Ovary (tissue), 10 donors: ENCODE measurements at places on chromosomes 6 and 20. TPM values are rescaled to one million over a fixed set of nuclear protein-coding genes. Genes with fewer than 3 reads are reported as not detected.

DNA sequence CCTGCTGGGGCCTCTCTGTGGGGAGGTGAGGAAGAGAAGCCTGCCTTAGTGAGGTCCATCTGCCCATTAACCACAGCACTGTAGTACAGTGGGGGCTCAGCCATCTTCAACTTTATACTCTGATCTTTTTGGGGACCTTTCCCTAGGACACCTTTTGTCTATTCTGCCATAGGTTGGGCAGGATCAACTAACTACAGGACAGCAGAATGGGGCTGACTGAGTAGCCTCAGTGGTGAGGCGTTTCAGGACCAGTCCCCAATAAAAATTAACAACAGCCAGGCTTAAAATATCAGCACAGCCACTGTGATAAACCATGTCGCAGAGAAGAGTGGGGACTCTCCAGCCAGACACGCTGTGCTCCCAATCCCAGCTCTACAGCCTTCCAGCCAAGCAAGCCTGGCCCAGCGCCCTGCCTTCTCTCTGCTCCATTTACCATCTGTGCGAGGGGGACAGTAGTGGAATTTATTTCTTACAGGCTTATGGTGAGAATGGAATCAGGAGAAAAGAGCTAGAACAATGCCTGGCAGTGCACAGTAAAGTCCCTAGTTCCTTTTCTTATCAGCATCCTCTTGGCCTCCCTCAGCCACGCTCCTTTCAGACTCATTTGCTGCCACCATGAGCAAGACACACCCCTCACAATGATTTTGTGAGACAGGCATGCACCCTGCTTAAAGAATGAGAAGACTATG, 75.5 kb downstream of the SLC22A23 start:
- H3K27me3 ChIP-seq = no peaks in the 10 kb centered on the region
- H3K36me3 ChIP-seq = no peaks in the 10 kb centered on the region
- H3K4me3 ChIP-seq = no peak overlapping the region
- no peak for DNase-seq
- H3K4me1 ChIP-seq = no peaks in the 10 kb centered on the region

GRCh38 chr6:73679009-73679408, 17.0 kb upstream of the CD109 start:
- H3K4me3 ChIP-seq = no peak overlapping the region
- H3K27me3 ChIP-seq = no peaks in the 10 kb centered on the region
- no peak for DNase-seq
- H3K4me1 ChIP-seq = no peaks in the 10 kb centered on the region
- no peak overlapping the region for H3K27ac ChIP-seq

DNA sequence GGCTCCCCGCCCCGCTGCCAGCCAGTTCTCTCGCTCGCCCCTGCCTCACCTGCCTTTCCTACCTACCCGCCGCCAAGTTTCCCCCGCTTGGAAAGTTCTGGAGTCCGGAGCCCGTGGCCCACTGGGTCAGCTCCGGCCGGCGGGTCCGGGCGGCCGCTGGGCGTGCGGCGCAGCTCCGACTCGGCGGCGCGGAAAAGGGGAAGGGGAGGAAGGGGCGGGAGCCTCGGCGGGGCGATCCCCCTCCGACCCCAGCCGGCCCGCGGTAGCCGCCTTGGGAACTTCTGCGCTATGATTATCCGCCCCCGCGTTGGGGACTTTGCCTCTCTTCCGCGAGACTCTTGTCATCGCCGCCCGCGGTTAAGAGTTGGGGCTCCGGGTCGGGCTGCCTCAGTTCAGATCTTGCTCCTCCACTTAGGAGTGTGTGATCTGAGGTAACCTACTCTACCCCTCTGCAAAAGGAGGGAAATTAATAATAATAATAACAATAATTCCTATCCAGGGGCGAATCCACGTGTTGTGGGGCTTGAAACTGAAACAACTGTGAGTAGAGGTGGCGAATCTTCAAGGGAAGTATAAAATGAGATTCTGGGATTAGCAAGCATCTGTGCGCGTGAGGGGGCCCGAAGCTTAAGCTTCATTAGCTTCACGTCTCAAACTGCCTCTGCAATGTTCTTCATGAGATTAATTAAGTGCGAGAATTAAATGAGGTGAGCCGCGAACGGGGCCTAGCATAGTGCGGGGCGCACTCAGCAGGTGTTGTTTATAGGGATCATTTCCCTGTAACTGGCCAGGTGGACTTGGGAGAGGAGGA, 30.8 kb downstream of the SF3B5 start:
- H3K27me3 ChIP-seq = no peaks in the 10 kb centered on the region
- no peak overlapping the region for H3K27ac ChIP-seq
- DNase-seq = peak; percentile 20
- H3K36me3 ChIP-seq = no peaks in the 10 kb centered on the region
- peak overlapping the region; percentile 63 for H3K4me3 ChIP-seq

DNA sequence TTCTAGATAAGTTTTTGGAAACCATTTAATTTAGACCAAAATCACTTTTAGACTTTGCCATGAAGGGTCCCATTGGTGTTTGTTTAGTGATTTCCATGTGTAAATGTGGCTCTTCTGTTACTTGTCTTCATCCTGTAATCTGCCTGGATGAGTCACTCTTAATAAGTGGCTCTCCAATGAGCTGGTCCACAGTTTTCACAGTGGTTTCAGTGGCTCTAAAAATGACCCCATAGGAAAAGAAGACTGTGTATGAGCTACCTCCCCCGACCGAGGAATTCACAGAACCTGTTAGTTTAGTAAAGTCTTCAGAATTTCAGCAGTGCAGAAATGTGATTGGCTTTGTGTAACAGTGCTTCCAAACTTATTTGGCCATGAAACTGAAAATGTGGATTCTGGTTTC, 492.0 kb upstream of the MARCKS start:
- no peak overlapping the region for H3K4me3 ChIP-seq
- H3K27ac ChIP-seq = no peak overlapping the region
- H3K27me3 ChIP-seq = no peaks in the 10 kb centered on the region
- no peak for DNase-seq

- no peaks in the 10 kb centered on the region for H3K27me3 ChIP-seq
- H3K4me1 ChIP-seq = no peaks in the 10 kb centered on the region
- peak within 1 kb of the TSS; percentile 91 for H3K4me3 ChIP-seq
- H3K27ac ChIP-seq = peak within 1 kb of the TSS; percentile 65
- H3K36me3 ChIP-seq = no peaks in the 10 kb centered on the region
These were observed at the start of gene ID4 for GRCh38 chr6:19836799-19837510. TSS of gene ID4 (plus strand) at chr6:19837370. CDS start at chr6:19837755, 385 bp downstream.

DNA sequence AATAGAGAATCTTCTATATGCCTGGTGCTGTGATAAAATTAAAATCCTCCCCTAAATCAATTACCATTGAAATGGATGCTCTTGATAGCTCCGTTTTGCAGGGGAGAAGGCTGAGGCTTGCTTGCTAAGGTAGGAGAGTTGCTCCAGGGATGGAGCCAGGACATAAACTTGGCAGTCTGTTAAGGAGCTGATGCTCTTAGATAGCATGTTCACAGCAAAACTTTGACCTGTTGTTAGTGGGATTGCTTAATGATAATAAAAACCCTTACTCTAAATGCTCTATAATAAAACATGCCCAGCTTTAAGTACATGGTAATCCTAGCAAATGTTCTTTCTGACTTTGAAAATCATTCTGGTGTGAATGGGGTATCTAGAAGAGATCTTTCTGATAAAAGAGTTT, 228.4 kb upstream of the JAG1 start:
- H3K27ac ChIP-seq = no peak overlapping the region
- H3K36me3 ChIP-seq = no peaks in the 10 kb centered on the region
- no peak overlapping the region for H3K4me3 ChIP-seq
- DNase-seq = no peak

GRCh38 chr6:167797476-167798265, 29.0 kb upstream of the AFDN start:
- no peak for DNase-seq
- H3K27ac ChIP-seq = no peak overlapping the region
- H3K4me3 ChIP-seq = no peak overlapping the region
- H3K27me3 ChIP-seq = no peaks in the 10 kb centered on the region
- no peaks in the 10 kb centered on the region for H3K4me1 ChIP-seq

DNA sequence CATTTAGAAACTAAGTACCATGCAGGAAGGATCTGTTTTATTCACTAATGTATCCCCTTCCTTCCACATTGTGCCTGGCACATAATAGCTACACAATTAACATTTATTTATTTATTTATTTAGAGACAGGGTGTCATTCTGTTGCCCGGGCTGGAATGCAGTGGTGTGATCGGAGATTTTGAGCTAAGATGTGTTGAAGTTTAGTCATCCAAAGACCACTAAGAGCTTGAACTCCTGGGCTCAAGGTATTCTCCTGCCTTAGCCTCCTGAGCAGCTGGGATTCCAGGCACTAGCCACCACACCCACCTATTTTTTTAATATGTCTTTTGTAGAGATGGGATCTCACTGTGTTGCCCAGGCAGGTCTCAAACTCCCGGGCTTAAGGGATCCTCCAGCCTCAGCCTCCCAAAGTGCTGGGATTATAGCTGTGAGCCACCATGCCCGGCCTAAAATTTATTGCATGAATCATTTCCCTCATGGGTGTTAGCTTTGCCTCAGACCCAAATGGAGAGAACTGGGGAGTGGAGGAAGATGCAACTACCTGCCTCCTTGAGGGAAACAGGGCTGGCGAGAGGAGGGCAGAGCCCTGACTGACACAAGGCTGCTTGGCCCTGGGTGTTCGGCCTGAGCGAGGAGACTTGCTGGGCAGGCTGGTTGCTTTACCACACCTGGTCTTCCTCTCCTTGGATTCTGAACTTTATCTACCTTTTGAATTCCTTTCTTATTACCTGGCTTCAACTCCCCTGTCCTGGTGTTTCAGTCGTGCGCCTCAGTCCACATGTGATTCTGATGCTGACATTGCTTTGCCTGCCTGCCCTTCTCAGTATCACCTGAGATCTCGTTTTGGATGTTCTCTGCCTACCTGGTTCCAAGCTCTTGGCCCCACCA, 1.7 kb upstream of the DYNLT1 start:
- no peaks in the 10 kb centered on the region for H3K36me3 ChIP-seq
- no peak for DNase-seq
- H3K4me1 ChIP-seq = peaks cover 9% of the 10 kb centered on the region
- H3K4me3 ChIP-seq = no peak overlapping the region
- no peak overlapping the region for H3K27ac ChIP-seq
- no peaks in the 10 kb centered on the region for H3K27me3 ChIP-seq

- no peak overlapping the region for H3K27ac ChIP-seq
- H3K4me3 ChIP-seq = no peak overlapping the region
- no peaks in the 10 kb centered on the region for H3K36me3 ChIP-seq
- H3K27me3 ChIP-seq = no peaks in the 10 kb centered on the region
These were observed 351.2 kb downstream of the CDC5L start for GRCh38 chr6:44738601-44739146.

DNA sequence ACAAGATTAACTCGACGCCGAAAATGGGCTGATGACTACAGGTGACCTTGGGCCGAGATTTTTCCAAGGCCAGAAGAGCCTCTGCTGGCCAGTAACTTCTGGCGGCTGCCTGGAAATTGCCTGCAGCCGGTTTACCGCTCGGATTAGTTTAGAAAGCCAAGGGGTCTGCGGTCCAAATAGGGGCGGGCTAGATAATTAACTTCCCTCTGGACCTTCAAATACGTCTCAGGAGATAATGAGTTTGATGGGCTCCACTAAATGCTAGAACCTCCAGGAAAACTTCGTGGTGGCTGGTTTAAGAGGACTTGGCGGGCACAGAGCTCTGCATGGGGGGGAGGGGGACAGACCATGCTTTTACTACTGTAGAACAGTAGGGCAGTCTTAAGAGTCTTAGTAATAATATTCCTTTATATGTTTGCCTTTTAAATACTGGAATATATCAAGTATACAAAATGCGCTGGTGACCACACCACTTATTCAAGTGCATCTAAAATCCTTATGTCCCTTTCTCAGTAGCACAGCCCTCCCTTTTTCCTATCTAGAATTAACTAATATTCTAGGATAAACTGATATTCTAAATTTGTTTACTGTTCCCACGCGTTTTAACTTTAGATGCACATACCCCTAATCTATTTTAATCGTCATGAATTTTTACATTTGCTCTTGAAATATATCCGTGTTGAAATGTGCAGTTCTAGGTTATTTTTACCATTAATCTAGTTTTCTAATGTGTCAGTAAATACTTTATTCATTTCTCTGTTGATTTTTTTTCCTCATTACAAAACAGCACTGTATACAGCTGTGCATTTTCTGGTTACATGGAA, 107.5 kb upstream of the PRSS16 start:
- DNase-seq = no peak
- peak overlapping the region; percentile 36 for H3K4me3 ChIP-seq
- no peaks in the 10 kb centered on the region for H3K36me3 ChIP-seq
- peaks cover 7% of the 10 kb centered on the region for H3K4me1 ChIP-seq
- no peaks in the 10 kb centered on the region for H3K27me3 ChIP-seq

DNA sequence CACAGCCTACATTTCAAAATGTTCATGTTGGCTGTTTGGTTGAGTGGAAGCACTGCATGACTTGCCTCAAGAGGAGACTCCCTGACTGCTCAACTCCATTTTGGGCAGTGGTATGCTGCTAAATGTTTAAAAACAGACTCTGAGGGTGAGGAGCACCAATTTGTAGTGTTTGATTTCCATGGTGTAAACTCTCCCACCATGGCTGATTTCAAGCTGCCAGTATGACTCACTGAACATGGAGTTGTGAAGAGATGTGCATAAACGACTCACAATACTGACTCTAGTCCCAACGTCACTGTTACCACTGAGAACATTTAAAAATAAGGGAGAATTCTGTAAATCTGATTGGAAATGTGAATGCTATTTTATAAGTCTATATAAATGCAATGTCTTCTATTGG, 70.4 kb downstream of the BACH2 start:
- DNase-seq = no peak
- no peaks in the 10 kb centered on the region for H3K36me3 ChIP-seq
- peaks cover 4% of the 10 kb centered on the region for H3K4me1 ChIP-seq

GRCh38 chr6:87798393-87799278, 96.6 kb upstream of the AKIRIN2 start:
- H3K36me3 ChIP-seq = no peaks in the 10 kb centered on the region
- DNase-seq = no peak
- no peak overlapping the region for H3K27ac ChIP-seq
- no peak overlapping the region for H3K4me3 ChIP-seq
- H3K4me1 ChIP-seq = no peaks in the 10 kb centered on the region

GRCh38 chr6:110566346-110567125, 90.1 kb upstream of the SLC22A16 start:
- no peaks in the 10 kb centered on the region for H3K36me3 ChIP-seq
- no peaks in the 10 kb centered on the region for H3K4me1 ChIP-seq
- no peak overlapping the region for H3K27ac ChIP-seq
- DNase-seq = no peak
- no peak overlapping the region for H3K4me3 ChIP-seq
- H3K27me3 ChIP-seq = no peaks in the 10 kb centered on the region

DNA sequence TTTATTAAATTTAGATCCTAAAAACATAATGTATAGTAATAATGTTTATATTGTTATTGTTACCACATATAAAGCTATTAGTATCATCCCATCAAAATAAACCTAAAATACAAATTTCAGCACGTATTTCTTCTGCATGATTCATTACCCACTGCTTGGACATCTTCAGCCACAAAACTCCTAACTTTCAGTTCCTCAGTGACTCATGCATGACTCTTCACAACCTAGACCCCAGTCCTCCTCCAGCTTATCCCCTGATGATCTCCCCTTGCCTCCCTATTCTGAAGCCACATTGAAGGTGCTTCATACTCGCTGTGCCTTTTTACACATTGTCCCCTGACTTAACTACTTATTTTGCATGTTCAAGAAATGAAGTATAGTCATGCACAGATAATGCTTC, 11.2 kb upstream of the GPRC6A start:
- DNase-seq = no peak
- H3K36me3 ChIP-seq = no peaks in the 10 kb centered on the region
- no peaks in the 10 kb centered on the region for H3K4me1 ChIP-seq
- no peak overlapping the region for H3K4me3 ChIP-seq

C6orf58 gene
- total RNA-seq = not detected

DDX43 gene
- total RNA-seq = 1.1 TPM

SOBP gene
- total RNA-seq = 29.5 TPM

RAB32 gene
- 15.5 TPM for total RNA-seq

SLC32A1 gene
- not detected for total RNA-seq

BRD2 gene
- total RNA-seq = 157 TPM

CFB gene
- 69.0 TPM for total RNA-seq

TENT5A gene
- total RNA-seq = 47.1 TPM

TNNC2 gene
- total RNA-seq = 3.4 TPM
